ENCODE measurements at places on chromosomes 16 and 17. TPM values are rescaled to one million over a fixed set of nuclear protein-coding genes. Genes with fewer than 3 reads are reported as not detected.

DNA sequence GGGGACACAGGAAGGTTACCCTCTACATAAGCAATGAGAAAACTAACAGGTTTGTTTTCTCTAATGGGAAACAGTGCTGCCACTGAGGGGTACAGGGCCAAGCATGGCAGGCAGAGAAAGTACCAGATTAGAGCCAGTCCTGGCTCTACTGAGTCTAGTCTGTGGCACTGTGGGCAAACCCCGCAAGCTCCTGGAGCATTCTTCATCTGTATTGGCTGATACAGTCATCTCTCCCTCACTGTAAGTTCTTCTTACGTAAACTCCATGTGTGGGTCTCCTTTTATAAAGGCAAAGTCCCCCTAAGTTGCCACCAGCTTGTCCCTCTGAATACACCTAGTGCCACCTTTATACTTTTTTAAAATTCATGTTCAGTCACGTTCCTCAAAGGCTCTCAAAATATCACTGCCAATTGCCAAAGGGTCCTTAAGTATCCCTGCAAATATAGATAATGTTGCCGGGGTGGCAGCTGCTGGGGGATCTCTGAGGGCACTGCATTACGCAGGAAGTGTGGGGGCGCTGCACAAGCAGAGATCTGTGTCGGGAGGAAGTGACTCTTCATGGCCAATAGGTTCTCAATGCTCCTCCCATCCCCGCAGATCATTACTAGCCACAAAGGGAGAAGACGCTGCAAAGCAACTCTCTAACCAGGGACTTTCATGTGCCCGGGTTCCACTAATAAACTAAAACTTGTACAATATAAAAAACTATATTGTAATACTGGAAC is 18.8 kb downstream of the XPO6 start:
- no peak for DNase-seq

FSCN2 gene
- 2.1 TPM for total RNA-seq

GRCh38 chr17:68860941-68861340 is 94.3 kb downstream of the ABCA8 start:
- no peak for DNase-seq

DNA sequence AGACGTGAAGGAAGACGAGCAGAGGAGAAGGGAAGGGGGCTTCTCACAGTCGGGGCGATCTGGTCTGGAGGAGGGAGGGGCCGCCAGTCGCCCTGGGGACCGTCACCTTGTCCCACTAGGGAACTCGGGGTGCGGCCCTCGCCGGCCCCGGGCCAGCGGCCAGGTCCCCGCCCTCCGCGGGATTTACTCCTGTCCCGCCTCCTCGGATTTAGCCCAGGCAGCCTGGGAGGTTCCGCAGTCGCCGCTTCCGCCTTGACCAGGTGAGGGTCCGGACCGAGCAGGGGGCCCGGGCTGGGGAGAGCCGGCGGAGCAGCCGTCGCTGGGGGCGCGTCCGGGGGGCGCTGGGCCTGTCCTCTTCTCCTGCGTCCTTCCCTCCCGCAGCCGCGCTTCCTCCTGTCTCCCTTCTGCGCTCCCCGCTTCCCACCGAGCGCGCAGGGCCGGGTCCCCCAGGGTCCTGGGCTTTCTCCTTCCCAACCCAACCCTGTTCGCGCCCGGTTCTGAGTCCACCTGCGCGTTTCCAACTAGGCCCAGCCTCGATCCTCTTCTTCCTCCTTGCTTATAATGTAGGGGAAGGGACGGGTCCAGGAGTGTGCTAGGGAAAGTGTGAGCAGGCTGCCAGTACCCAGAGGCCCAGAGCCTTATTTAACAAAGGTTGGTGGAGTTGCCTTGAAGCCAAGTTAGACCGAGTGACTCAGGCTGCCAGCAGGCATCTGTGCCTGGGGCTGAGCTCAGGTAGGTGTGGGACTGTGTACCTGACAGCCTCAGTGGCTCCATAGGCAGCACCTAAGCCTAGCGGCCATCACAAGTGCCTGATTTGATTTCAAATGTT is at the start of gene TNK1:
TNK1 (plus strand) TSS at position 235 of the 829 bp plus-strand sequence. CDS start 1,838 bp downstream, outside the sequence.
- DNase-seq: no peak

DNA sequence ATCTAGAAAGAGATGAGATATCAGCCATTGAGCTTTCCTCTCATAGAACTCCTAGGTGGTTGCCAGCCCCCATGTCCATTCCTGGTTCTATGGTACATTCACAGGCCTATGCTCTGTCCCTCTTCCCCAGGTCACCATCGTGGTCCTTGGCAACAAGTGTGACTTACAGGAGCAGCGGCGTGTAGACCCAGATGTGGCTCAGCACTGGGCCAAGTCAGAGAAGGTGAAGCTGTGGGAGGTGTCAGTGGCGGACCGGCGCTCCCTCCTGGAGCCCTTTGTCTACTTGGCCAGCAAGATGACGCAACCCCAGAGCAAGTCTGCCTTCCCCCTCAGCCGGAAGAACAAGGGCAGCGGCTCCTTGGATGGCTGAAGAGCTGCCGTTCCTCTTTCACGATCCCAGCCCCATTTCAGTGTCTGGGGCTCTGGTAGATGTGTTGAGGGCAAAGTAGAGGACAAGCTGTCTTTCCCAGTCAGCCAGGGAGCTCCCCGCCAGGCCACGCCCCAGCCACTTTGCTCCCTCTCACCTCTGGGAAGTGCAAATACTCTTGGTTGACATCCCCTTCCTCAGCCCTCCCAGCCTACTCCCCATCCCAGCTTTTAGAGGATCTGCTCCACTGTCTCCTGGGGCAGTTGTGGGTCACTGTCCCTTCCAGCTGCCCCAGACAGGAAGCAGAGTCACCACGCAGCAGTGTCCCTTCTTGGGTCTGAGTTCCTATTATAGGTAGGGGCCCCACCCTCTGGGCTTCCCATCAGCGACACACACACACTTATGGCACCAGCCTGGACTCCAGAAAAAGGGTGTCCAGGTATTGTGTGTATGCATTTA is 3.8 kb downstream of the NKIRAS2 start:
- no peak for DNase-seq

GRCh38 chr17:19672009-19672750 is 23.6 kb downstream of the ALDH3A2 start:
- no peak for DNase-seq

DNA sequence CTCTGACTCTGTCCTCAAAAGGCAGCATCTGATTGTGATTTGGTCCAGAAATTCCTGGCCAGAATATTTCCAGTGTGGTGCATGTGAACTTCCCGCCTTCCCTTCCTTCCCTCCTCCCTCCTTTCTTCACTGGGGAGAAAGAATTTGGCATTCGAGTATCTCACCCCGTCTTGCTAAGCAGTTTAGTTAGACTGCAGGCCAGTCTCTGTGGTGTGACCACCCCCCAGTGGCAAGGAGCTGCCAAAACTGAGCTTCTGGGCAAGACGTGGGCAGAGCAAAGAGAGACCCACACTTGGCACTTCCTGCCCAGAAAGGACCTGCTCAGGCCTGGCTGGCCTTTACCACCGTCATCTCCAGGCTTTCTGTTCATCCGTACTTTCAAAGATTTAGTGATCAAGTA is 36.4 kb downstream of the SNX20 start:
- DNase-seq: no peak

DNA sequence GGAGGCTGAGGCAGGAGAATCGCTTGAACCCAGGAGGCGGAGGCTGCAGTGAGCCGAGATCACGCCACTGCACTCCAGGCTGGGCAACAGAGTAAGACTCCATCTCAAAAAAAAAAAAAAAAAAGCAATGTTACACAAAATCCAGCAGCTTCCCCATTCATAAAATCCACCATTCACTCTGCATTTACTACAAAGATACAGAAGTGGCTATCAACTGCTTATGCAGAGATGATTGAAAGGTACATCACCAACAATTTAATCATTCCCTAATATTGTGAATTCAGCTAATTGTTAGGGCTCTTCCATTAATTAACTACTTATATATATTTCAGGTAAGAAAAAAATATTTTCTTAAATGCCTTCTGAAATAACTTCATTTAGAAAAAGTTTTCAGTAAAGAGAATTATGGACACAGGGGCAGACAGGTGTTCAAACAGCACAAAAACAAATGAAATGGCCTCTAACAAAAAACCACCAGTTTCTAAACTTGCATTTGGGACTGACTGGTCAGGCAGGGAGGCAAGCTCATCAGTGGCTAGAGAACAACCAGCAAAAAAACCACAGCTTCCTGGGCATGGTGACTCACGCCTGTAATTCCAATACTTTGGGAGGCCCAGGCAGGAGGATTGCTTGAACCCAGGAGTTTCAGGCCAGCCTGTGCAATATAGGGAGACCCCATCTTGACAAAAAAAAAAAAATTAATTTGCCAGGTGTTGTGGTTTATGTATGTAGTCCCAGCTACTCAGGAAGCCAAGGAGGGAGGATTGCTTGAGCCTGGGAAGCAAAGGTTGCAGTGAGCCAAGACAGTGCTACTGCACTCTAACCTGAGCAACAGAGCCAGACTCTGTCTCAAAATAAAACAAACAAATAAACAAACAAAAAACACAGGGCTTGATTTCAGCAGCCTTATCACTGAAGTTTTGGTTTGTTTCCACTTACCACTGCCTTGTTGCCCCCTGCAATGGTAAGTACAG is 26.3 kb downstream of the ERN1 start:
- DNase-seq: peak; percentile 55

GRCh38 chr16:2082171-2082982 is 34.6 kb downstream of the TSC2 start:
- no peak for DNase-seq

GRCh38 chr16:282491-282890 is 473 bp upstream of the PDIA2 start:
- DNase-seq: no peak

DNA sequence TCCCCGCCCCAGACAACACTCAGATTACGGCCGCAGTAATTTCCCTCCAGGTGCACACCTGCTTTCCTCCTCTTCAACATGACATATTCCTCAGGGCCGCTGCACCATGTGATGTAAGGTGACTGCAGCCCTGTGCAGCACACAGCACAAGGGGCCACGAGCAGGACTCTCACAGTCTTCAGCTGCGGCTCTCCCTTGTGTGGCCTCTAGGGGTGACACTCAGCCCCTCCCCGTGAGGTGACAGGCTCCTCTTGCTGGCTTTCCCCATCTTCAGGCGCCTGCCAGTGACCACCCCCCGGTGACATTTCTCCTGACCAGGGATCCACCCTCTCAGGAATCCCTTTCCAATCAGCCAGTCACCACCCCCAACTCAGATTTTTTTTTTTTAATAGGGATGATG is 31.3 kb upstream of the ABCC3 start:
- no peak for DNase-seq

DNA sequence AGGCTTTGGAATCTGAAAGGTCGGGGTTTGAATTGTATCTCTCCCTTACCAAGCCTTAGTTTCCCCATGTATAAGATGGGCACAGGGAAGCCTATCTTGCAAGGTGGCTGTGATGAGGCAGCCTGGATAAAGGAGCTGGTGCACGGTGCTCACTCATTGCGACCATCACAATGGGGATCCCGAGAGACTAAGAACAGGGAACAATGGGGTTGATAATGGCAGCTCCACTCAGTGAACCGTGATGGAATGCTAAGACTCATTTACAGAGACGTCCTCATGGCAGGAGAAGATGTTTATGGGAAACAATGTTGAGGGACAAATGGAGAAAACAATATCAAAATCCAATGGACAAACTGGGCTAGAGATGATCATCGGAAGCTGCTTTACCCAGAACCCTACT is 81.8 kb downstream of the SPACA3 start:
- no peak for DNase-seq

FAM171A2 gene
- 1.7 TPM for total RNA-seq

DNA sequence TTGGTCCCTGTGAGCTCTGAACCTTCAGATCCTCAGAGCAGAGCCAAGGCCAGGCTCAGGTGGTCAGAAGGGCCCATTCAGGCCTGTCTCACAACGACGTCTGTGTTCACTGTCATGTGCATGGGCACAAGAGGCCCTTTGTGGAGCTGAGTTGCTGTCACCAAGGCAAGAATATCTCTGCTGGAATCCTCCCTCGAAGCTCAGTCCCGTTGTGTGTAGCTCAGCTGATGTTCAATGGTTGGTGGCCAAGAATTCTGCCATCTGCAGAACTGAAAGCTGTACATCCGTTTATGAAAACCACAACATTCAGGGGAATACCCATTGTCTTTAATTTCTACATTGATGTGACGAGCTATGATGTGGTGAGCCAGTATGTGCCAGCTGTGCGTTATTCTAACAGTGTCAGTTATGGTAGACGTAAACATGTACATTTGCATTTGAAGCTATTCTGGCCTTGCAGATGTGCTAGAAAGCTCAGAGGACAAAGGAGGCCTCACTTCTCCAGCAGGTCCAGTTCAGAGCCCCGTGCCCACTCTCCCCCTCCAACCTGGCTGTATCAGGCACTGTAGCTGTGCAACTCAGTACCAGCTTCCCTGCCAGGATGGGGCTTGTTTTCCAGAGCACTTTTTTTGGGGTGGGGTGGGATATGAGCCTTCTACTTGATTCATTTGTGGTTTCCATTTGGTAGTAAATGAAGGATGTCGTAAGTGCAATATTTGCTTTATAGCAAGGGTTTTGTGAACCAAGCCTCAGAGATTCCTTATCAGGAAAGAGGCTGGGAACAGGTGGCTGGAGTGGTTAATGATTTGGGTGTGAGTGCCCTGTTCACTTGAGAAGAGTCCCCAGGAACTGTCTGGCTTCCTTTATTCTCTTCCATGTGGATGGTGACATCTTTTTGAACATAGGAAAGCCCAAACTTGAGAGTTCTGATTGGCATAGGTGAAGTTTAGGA is 56.1 kb downstream of the B9D1 start:
- peak; percentile 94 for DNase-seq

NKD1 gene
- 0.49 TPM for total RNA-seq

DNA sequence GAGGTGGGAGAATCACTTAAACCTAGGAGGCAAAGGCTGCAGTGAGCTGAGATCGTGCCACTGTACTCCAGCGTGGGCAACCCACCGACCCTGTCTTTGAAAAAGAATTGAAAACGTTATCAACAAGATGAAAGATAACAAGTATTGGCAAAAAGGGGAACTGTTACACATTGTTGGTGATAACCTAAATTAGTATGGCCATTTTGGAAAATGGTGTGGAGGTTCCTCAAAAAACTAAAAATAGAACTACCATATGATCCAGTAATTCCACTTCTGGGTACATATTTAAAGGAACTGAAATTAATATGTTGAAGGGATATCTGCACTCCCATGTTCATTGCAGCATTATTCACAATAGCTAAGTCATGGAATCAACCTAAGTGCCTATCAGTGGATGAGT is 61.0 kb downstream of the ABHD15 start:
- DNase-seq: no peak

GRCh38 chr16:30738984-30739951 is 9.0 kb upstream of the PHKG2 start:
- DNase-seq: no peak

DNA sequence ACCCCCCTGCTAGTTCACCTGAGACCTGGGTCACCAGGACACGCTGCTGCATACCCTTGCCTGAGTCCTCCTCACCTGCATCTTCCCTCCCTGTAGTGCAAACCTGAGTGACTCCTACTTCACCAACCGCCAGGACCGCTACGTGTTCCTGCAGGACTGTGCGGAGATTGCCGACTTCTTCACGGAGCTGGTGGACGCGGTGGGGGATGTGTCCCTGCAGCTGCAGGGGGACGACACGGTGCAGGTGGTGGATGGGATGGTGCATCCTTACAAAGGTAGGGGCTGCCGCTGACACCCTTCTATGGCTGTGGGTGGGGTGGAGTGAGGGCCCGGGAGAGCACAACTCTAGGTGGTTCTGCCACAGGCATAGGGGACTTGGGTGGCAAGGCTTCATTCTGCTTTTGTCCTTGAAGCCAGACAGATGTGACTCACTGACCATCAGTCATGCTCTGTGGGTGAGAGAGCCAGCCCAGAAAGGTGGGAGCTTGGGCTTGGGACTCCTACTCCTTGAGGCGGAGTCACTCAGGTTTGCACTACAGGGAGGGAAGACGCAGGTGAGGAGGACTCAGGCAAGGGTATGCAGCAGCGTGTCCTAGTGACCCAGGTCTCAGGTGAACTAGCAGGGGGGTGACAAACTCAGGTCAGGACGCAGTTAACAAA is 22.3 kb downstream of the PGS1 start:
- DNase-seq: no peak

- DNase-seq: peak; percentile 62
Observed at GRCh38 chr17:64635647-64636305, 26.3 kb downstream of the SMURF2 start.

All from GM12878 (cell line).